Cerebellar cortex (tissue), 1 donor: ENCODE measurements at places on chromosomes 2 and 18.

DNA sequence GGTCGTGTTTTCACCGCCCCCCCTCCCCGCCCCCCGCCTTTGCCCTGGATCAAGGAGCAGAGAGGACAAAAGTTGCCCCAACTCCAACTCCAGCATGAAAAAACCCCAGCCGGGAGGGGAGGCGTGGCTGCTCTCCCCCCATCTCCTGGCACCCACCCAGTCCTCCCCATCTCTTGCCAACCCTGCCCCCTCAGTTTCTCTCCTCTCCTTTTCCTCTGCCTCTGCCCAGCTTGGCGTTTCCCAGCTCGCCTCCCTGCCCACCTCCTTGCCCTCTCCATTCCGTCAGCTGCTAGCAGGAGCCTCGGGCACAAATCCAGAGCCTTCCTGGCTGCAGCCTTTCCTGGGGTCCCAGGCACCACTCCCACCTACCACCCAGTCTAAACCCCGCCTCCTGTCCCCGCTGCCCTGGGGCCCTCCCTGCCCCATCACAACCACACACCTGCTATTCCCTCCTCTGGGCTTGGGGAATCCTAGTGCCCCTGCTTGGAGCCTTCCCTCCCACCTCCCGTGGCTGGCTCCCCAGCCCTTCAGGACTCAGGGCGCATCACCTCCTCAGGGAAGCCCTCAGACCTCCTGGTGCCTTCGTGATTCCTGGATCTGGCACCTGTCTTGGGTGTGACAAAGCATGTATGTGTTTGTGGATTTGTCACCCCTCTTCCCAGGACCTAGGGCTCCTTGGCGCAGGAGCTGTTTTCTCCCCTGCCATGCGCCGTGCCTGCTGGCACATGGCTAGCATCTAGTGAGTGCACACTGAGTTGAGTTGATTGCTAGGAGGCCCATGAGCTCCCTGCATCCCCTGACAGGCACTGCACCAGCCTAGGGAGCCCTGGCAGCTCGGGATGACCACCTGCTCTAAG is 209.1 kb downstream of the TFCP2L1 start:
- peak; percentile 33 for DNase-seq

- DNase-seq = no peak
Measured at GRCh38 chr18:58497845-58498244, 131.0 kb downstream of the ALPK2 start.

GRCh38 chr2:98608962-98609604 is 694 bp downstream of the UNC50 start:
- DNase-seq = peak; percentile 14

- DNase-seq = no peak
Measured at GRCh38 chr2:126973745-126974144, 75.1 kb downstream of the TEX51 start.

GRCh38 chr2:70943205-70943871 is 7.6 kb downstream of the ATP6V1B1 start:
- DNase-seq = no peak

DNA sequence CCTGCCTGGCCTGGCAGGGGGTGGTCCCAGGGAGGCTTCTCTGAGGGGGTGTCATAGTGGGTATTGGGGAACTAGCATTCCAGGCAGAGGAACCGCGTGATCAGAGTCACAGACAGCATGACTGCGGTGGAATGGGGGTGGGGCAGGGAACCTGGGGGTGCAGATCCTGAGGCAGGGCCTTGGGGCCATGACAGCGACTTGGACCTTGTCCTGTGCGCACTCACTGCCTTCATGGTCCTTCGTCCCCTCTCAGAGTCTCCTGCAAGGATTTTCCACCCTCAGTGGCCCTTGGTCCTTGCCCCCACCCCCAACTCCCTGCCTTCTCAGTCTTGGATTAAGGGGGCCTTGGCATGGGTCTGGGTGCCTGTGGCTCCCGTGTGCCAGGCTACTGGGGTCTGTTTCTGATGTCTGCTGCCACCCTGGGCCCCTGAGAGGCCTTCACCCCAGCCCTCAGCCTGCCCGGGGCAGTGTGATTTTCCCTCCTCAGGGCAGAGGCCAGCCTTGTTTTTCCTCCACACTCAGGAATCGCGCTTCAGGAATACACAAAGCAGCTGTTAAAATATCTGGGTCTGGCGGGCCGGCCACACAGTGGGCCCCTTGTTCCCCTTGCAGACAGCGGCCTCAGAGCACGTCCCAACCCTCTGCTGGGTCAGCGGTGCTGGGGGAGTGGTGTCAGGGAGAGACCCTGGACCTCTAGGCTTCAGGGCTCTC is 51.6 kb downstream of the GLI2 start:
- no peak for DNase-seq

GRCh38 chr2:127659408-127660290 is 13.7 kb downstream of the GPR17 start:
- DNase-seq = no peak

GRCh38 chr2:157935378-157935906 is 59.3 kb upstream of the ACVR1 start:
- no peak for DNase-seq

DNA sequence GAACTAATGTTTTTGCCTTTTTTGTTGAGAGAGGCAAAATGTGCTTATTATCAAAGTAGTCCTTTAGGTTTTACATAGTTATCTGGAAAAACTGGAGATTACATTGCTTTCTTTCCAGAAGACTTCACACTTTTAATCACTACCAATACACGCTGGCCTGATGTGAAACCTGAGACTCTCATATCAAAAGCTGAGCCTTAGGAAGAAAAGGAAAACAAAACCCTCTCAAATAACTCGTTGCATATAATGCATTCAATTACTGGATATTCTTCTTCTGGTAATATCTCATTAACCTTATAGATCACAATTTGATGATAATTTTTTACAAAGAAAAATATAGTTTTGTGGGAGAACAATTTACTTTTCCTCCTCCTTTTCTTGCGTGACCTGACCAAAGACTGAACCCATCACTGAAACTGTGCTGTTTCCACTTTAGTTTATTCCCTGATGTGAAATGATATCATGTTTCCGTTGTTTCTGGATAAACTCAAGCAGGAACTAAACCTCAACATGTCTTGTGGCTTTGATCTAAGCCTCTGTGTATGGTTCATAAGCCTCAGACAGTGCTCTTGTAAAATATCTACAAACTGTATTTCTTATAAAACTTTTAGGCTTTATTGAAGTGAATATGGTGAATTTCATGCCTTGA is 332.4 kb downstream of the GULP1 start:
- no peak for DNase-seq

GRCh38 chr18:37309861-37310260 is 255.7 kb downstream of the CELF4 start:
- no peak for DNase-seq

GRCh38 chr2:101375653-101376052 is 11.7 kb downstream of the CREG2 start:
- no peak for DNase-seq

DNA sequence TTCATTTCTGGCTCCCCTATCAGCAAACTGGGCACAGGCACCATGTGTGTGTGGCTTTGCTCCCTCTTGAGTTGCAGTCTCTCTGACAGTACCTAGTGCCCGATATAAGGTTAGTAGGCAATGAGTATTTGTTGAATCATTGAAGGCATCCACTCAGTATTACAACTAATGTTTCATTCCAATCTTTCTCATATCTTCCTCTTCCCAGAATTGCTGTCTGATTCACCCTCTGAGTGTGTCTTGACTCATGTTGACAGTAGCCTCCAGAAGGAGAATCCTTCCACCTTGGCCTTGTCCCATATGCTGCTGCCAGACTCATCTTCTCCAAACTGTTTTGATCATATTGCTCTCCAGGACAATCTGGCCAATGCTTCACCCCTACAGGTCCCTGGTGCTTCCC is 202.5 kb downstream of the LRRTM1 start:
- DNase-seq = no peak

GRCh38 chr2:171044416-171044815 is 115.4 kb downstream of the GORASP2 start:
- no peak for DNase-seq

DNA sequence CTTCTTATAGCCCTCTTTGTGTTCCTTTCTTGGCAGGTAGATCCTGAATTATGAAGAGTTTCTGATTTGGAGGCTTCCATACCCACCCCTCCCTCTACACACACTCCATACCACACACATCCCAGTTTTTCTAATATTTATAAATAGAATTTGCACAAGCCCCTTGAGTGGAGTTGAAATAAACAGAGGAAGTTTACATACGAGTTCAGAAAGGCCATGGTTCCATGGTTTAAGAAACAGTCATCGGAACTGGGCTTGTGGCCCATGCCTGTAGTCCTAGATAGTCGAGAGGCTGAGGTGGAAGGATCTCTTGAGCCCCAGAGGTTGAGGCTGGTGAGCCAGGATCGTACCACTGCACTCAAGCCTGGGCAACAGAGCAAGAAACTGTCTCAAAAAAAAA is 62.7 kb upstream of the TANC1 start:
- no peak for DNase-seq

DNA sequence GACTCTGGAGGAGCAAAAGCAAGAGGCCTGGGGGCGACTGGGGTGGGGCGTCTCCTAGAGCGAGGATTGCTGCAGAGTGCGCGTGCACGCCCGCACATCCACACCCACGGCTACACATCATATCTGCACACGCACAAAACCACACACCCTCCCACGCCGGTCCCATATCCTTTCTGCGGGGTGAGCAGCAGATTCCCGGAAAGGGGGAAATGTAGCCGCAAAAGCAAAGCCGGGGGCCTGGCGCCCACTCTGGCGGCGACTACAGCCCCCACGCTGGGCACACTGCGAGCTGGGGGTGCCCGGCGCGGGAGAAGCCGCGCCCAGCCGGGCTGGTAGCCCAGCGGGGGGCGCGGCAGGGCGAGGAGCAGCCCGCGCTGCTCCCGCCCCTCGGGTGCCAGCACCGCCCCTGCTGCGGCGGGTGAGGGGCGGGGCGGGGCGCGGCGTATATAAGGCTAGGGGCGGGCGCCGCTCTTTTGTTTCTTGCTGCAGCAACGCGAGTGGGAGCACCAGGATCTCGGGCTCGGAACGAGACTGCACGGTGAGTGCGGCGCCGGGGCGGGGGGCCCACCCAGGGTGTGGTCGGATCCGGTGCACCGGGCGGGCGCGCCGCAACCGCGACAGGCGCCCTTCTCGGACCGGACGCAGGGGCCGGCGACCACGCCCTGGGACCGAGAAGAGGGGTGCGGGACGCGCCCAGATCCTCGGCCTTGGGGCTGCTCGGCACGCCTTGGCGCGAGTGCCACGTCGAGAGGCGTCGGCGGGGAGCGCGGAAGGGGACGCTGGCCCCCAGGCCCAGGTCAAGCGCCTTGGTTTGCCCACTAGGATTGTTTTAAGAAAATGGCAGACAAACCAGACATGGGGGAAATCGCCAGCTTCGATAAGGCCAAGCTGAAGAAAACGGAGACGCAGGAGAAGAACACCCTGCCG is at the start of gene TMSB10:
Gene TMSB10 (plus strand): TSS at position 476 of the 927 bp plus-strand sequence.
- no peak for DNase-seq

GRCh38 chr2:16645775-16646559 is 19.7 kb downstream of the CYRIA start:
- DNase-seq = no peak

- no peak for DNase-seq
Measured at GRCh38 chr2:235951982-235952381, 216.2 kb downstream of the GBX2 start.

DNA sequence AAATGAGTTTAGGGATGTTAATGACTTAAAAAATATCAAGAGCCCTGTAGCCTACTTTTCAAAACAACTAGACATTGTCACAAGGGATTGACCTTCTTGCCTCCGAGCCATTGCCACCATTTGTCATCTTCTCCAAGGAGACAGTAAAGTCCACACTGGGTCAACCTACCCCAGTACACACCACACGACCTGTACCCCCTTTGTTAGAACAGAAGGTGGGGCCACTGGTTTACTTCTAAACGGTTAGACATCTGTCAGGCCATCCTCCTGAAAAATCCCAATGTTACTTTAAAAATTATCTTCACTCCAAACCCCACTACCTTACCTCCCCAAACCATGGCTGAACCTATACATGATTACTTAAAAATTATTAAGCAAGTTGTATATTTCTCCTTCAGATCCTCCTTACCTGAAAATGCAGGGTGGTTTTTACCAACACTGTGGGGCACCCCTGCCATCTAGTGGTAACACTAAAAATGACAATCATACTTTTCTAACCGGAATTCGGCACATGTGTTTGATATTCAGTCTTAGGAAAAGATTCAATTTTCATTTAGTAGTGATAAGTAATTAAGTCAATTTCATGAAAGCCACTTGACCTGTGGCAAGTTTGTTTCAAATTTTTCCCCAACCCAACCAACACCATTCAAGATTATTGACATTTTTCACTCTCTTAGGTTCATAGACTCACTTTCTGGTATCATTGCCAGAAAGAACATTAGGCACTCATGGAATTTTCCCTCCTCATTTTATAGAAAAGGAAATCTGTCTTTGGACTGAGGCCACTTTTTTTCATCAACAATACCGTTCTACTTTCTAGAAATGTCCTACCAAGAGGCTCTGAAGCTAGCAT is 265.3 kb upstream of the PKDCC start:
- DNase-seq = peak; percentile 48

DNA sequence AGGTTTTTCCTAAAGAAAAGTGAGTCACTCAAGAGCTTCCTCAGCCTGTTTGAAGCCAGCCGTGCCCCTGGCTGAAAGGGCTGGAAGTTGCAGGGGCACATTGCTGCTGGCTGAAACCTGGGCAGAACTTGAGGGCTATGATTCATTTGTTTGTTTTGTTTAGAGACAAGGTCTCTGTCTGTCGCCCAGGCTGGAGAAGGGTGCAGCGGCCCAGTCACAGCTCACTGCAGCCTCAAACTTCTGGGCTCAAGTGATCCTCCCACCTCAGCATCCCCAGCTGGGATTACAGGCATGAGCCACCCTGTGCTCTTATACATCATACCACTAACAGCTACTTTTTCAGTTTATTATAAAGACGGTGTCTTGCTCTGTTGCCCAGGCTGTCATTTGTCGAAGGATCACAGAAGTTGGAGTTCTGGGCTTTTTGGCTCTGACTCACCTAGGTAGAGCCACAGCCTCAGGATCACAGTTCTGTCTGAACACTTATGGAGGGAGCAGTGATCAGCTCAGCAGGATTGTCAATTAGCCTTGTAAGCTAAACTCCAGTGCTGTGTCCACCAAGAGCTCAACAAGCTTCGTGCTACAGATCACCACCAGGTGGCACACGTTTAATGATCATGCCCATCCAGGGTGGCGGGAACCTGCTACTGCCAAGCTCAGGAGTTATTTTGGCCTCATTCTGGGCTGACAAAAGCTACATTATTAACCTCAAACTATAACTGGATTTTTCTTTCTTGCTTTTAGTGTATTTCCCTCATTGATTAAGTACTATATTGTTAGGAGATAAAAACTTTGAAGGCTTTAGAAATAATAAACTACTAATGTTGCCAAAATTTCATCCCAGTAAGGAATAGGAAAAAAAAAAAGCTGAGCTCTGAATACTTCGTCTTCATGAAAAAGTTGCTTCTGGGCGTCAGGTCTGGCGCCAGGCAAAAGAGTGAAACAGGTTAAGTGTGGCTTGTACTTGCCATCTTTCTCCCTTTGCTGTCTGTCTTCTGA is 57.9 kb downstream of the ARHGEF33 start:
- DNase-seq = peak; percentile 77

GRCh38 chr2:17373041-17373440 is 145.2 kb downstream of the RAD51AP2 start:
- no peak for DNase-seq

GRCh38 chr2:191845876-191846514 is 893 bp downstream of the CAVIN2 start:
- no peak for DNase-seq
